HEK293T (cell line): ENCODE measurements at places on chromosomes 2 and 18.

DNA sequence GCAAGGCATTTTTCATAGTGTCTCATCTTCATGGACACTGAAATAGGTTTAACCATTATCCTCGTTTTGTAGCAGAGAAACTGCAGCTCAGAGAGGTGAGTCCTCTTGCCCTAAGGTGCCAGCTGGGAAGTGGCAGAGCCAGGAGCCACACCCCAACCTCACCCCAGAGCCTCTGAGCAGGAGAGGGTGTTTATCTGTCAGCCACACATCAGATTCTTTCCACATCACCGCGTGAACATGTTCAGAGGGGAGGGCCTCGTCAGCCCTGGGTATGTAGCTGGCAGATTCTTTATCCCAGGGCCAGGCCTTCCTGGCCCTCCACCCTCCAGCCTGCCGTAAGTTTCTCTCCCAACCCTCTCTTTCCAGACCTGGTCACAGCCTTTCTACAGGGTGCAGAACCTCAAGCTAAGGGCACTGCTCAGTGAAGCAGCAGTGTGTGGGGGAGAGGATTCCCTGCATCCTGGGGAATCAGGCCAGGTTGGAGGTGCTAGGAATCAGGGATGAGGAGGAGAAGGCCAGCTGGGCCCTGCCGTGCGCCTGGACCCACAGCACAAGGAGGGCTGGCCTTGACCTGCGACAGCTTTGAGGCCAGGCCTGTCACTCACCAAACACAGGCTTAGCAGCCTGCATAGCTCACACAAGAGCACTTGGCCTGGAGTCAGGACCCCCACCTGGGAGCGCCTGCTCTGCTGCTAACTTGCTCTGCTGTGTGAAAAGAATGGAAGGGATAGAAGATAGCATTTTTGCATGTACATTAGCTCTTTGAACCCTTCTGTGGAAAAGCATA lies 111.3 kb upstream of the MCFD2 start:
- DNase-seq, result no peak

GRCh38 chr2:197042739-197043196 lies 116.3 kb upstream of the PGAP1 start:
- no peak for DNase-seq

GRCh38 chr2:96806468-96807126 lies 9.5 kb upstream of the CNNM3 start:
- DNase-seq, result no peak

GRCh38 chr2:139828011-139828410 lies 1047.8 kb upstream of the NXPH2 start:
- no peak for DNase-seq

GRCh38 chr18:73639788-73640187 lies 507.8 kb downstream of the FBXO15 start:
- no peak for DNase-seq

GRCh38 chr2:25822190-25823117 lies 55.8 kb downstream of the ASXL2 start:
- DNase-seq, result no peak

DNA sequence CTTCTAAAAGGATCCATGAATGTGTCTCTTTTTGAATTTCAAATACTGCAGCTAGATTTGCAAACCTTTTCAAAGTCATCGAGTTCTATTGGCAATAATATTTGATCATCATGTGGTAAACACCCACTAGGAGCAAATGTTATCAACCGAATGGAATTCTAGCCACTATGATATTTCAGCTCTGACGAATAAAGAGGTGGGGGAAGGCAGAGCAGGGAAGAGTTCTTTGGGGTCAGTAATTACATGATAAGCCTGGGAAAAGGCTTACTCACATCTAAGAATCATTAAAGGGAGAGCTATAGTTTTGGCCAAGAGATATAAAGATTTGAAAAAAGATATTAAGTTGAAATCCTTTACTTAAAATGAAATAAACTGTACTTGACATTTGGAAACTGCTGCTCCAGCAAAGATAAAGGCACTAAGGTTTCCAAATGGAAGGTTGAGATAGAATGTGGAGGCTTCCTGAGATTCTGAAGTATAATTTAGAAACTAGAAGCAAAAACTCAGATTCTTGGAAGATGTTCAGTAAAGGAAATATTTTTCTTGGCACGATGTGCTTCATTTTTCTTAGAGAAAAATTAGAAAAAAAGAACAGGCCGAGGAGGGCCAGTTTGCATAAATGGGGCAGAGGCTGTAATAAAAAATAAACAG lies 104.7 kb upstream of the ARHGAP28 start:
- DNase-seq, result no peak

DNA sequence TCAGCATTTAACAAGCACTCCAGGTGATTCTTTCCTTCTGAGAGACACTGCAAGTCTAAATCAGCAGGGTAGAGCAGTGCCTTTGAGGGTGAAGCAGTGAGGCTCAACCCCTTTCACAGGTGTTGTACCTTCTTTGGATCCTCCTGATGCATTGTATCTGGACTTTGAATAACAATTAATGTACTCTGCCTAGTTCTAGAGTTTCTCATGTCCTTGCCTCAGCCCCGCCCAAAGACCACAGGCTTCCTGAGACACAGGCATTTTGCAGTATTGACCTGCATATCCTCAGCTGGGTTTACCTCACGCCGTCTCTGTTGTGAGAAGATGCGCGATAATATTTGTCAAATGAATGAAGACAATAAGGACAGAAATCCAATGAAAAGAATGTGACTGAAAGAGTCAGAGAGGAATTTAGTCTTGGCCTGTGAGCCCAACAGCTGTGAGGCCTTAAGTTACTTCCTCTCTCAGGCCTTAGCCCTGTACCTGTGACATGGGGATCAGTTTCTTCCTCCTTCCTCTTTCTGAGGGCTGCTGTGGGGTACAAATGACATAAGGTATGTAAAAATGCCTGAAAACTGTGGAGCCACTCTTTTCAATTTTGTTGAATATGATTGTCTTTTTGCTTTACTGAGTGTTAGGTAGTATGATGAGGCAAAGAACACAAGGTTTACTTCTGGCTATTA lies 43.7 kb downstream of the WIPF1 start:
- no peak for DNase-seq

- no peak for DNase-seq
Measured at GRCh38 chr18:48925491-48925780, 25.3 kb downstream of the SMAD7 start.

GRCh38 chr2:64657411-64657810 lies 3.7 kb upstream of the SERTAD2 start:
- DNase-seq, result no peak
